ENCODE measurements at places on chromosomes 6 and 20.

DNA sequence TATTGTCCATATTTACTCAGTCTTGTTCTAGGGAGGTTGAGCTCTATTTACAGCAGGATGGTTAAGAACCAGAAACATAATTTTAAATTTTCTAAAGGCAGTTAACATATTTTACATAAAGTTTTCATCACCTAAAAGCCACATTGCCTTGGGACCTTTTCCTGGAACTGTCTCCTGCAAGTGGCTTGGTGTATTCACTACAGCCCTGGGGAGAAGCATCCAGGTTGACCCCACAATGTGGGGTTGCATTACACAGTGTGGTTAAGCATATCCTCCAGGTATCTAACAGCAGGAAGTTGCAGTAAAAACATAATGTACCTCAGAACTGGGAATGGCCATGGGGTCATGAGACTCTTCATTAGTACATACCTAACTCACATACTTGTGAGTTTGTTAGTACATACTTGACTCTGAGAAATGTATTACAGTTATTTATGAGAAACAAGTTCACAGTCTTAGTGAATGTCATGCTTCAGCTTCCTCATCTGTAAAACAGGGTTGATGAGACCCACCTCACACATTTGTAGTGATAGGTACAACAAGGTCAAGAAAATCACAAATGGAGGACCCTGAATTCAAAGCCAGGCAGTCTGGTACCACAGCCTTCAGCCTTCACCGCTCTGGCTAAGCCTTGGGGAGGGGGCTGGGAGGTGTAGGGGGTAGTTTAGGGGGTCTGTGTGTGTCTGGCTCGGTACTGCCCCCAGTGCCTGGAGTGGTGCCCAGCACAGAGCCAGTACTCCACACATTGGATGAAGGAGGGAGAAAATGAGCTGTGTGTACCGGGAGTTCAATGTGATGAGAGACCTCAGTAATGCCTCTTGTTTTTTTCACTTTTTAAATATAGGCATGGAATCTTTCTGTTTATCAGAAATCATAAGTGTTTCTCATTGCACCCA, 52.9 kb downstream of the KAT14 start:
- DNase-seq = no peak

DNA sequence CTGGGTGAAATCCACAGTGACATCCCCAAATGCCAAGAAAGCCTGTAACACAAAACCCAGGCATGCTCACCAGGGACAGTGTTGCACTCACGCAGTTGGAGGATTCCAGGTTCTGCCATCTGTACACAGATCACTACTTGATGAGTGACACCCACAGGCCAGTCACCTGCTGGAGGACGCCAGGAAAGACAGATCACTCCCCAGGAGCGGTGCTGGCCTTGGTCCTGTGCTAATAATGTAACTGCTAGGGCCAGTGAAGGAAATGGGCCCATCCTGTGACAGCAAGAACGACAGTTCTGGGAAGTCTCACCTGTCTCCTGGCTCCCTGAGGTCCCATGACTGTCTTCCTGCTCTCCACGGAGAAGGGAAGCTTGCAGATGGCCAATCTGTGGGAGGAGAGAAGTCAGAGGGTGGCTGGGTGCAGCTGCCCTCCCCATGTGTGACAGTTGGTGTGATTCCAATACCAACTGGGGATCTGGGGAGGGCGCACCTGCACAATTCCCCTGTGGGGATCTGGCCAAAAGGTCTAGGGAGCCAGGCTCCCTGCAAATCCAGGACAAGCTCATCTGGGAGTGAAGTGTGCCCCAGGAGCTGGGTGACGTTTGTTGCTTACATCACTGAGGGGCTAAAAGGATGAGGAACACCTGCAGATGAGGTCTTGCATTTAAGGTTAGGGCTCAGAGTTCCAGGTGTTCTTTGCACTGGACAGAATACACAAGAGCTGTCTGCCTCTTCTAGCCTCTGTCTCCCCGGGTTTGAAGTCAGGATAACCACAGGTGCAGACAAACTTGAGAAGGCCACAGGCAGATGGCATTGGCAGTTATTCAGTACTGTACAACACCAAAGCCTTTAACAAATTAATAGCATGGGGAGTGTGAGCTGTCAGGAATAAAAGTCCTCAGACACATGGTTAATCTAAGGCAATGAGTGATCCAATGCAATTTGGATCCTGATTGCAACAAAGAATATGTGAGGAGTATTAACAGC, 10.3 kb downstream of the ZNF337 start:
- DNase-seq = no peak

GRCh38 chr6:158907931-158908330, 88.8 kb upstream of the EZR start:
- no peak for DNase-seq

DNA sequence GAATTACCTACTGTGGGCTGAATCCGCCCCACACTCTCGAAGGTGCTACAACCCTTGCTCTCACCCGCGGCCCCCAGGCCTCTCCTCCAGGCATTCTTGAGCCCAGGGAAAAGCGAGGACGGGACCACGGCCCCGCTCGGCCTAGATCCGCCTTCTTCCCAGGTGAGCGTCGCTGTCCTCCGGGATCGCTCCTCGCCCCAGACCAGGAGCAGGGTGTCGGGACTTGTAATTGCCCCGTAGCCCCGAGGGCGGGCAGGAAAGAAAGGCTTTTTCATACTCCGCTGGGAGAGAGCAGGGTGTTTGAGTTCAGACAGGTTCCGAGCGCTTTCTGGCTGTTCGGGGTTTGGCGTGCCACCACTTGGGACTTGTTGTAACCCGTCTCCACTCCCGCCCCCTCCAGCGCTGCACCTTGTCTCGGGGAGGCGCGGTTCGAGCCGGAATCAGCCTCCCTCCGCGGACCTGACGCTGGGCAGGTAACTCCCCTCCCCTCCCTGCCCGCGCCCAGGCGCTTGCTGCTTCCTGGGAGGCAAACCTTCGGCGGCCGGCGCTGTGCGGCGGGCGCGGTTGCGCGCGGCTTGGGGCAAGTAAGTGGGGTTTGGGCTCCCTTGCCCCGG, at the start of gene FAM83B:
Gene FAM83B (plus strand): TSS at position 529 of the 614 bp plus-strand sequence. CDS start 23,476 bp downstream, outside the sequence.
- no peak for DNase-seq

GRCh38 chr20:38197217-38197616, 32.1 kb upstream of the TGM2 start:
- DNase-seq = no peak

DNA sequence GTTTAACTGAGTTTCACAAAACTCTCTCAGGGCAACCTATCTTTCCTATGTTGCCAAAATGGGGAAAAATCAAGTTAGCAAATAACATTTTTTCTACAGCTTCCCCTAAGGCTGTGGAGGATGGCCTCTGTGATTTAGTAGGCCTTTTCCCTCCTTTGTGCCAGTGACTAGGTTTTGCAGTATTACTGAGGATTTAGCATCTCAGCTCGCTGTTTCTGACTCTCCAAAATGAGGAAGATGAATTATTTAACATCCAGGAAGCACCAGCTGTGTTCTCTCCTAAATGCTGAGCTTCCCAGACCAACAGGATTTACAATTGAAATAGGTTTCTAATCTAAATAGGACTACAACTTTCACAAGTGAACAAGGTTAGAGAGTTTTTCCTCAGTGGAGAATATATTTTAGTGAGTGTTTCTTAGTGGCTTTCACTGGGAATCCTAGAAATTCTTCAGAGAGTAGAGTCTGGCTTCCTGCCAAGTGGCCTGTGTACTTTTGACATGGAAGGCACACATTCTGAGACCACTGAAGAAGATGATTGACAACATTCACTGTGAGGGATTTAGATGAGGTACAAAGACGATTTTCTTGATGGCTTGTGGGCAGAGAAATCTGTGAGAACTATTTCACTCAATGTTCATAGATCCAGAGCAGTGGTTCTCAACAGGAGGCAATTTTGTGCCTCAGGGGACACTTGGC, 62.4 kb downstream of the PTCHD4 start:
- no peak for DNase-seq

- no peak for DNase-seq
Measured at GRCh38 chr6:34934516-34934915, 45.5 kb downstream of the ANKS1A start.

DNA sequence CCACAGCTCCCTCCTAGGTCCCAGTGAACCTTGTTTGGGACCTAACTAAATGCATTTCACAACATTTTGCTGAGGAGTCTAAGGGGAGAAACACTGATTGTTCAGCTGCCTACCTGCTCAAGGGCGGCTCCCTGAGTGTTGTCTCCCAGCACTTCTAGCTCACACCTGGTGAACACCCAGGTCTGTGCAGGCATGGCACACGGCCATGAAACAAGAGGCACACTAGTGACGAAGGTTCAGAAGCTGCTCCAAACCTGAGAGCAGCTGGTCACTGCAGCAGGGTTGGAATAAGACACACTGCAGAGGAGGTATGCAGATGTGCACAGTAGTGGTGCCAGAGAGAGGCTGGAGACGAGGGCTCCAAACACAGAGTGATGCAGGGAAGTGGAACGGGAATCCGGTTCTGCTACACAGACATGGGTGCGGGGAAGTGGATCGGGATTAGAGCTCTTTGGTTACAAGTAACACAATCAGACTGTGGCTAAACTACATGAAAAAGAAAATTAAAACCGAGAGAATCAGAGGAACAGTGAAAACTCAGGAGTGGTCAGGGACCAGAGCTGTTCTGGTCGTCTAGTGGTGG, 486.1 kb upstream of the CDH4 start:
- DNase-seq = no peak

- DNase-seq = no peak
Measured at GRCh38 chr6:19802656-19803055, 34.5 kb upstream of the ID4 start.

GRCh38 chr6:79512014-79512413, 25.2 kb downstream of the LCA5 start:
- no peak for DNase-seq
